ENCODE measurements at places on chromosomes 7 and 10.
A peak's percentile ranks its signal among the peaks of the same experiment; 100 is the strongest.

DNA sequence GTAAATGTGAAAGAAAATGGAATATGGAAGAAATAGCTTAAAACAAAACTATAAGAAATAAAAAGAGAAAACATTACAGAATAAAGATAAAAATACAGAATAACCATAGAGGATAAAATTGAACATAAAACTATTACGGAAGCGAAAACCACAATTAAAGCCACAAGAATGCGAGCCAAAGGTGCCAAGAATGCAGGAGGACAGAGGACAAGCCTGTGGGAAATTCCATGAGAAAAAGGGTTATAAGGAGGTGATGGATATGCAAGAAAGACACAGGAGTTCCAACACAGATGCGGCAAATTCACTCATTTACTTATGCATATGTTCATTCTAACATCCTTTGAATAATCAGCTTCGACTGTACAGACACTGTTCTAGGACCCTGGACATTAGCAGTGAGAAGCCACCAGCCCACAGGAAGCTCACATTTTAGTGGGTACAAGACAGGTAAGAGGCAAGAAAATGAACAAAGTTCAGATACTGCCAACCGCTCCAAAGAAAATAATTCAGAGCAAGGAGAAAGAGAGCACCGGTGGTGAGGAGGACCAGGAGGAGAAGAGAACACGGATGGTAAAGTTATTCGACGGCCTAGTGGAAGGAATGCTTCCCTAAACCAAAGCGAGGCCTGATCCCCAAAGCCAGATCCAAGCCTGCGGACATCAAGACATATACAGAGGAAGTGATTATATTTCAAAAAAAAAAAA is 213.7 kb upstream of the MGMT start:
- H3K4me1 ChIP-seq = no peaks in the 10 kb centered on the region
- H3K27me3 ChIP-seq = peaks cover 5% of the 10 kb centered on the region
- no peak overlapping the region for H3K27ac ChIP-seq
- H3K4me3 ChIP-seq = no peak overlapping the region
- H3K36me3 ChIP-seq = no peaks in the 10 kb centered on the region

DNA sequence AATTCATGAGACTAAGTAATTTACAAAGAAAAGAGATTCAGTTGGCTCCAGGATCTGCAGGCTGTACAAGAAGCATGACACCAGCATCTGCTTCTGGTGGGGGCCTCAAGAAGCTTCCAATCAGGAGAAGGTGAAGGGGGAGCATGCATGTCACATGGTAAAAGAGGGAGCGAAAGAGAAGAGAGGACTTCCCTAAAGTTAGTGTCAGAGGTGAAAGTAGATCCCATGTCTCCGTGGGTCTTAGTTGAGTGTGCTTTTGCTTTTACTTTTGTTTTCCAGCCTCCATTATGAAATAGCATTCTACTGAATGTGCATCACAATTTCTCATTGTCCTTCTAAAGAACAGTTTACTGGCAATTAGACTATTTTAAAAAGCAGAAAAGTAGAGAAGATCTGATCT is 213.6 kb upstream of the FZD1 start:
- peaks cover 8% of the 10 kb centered on the region for H3K4me1 ChIP-seq
- peaks cover 5% of the 10 kb centered on the region for H3K27me3 ChIP-seq
- peak overlapping the region; percentile 65 for H3K27ac ChIP-seq
- peak overlapping the region; percentile 68 for H3K4me3 ChIP-seq
- DNase-seq = no peak

DNA sequence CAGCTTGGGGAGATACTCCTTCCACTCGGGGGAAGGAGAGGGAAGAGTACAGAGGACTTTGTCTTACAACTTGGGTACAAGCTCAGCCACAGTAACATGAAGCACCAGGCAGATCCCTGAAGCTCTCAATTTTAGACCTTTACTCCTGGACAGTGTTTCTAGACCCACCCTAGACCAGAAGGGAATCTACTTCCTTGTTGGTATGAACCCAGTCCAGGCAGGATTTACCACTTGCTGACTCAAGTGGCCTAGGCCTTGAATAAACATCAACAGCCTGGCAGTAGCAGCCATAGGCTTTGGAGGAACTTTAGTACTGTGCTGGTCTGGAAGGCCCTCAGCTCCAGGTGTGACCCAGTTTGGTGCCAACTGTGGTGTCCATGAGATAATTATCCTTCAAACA is 173.1 kb downstream of the ADRA2A start:
- H3K4me3 ChIP-seq = no peak overlapping the region
- H3K27ac ChIP-seq = no peak overlapping the region
- H3K4me1 ChIP-seq = no peaks in the 10 kb centered on the region
- peaks cover 6% of the 10 kb centered on the region for H3K27me3 ChIP-seq

GRCh38 chr7:90923541-90923997 is 327.4 kb downstream of the CDK14 start:
- no peaks in the 10 kb centered on the region for H3K4me1 ChIP-seq
- H3K36me3 ChIP-seq = no peaks in the 10 kb centered on the region
- DNase-seq = no peak

GRCh38 chr10:23493711-23494110 is 54.8 kb downstream of the OTUD1 start:
- DNase-seq = no peak
- peaks cover 16% of the 10 kb centered on the region for H3K27me3 ChIP-seq
- H3K4me3 ChIP-seq = no peak overlapping the region
- no peak overlapping the region for H3K27ac ChIP-seq
- no peaks in the 10 kb centered on the region for H3K4me1 ChIP-seq

- H3K27ac ChIP-seq = no peak overlapping the region
- H3K4me1 ChIP-seq = peaks cover 37% of the 10 kb centered on the region
- H3K4me3 ChIP-seq = no peak overlapping the region
- H3K36me3 ChIP-seq = peaks cover 17% of the 10 kb centered on the region
- no peak for DNase-seq
- H3K27me3 ChIP-seq = no peaks in the 10 kb centered on the region
Measured at GRCh38 chr7:143257501-143257900, 5.7 kb upstream of the GSTK1 start.

- H3K4me1 ChIP-seq = peaks cover 3% of the 10 kb centered on the region
- no peak overlapping the region for H3K27ac ChIP-seq
- H3K4me3 ChIP-seq = no peak overlapping the region
- H3K27me3 ChIP-seq = peaks cover 3% of the 10 kb centered on the region
Measured at GRCh38 chr7:40498924-40499510, 364.2 kb downstream of the SUGCT start.

GRCh38 chr10:124227055-124227975 is 133.9 kb upstream of the CHST15 start:
- H3K27ac ChIP-seq = peak overlapping the region; percentile 50
- peaks cover 2% of the 10 kb centered on the region for H3K36me3 ChIP-seq
- peaks cover 6% of the 10 kb centered on the region for H3K4me1 ChIP-seq
- no peaks in the 10 kb centered on the region for H3K27me3 ChIP-seq

GRCh38 chr7:77648742-77649338 is 47.4 kb upstream of the RSBN1L start:
- H3K27me3 ChIP-seq = no peaks in the 10 kb centered on the region
- DNase-seq = no peak
- no peak overlapping the region for H3K27ac ChIP-seq
- no peaks in the 10 kb centered on the region for H3K36me3 ChIP-seq

GRCh38 chr10:129792141-129792540 is 171.9 kb downstream of the EBF3 start:
- no peaks in the 10 kb centered on the region for H3K4me1 ChIP-seq
- H3K4me3 ChIP-seq = no peak overlapping the region
- DNase-seq = no peak
- H3K36me3 ChIP-seq = no peaks in the 10 kb centered on the region

DNA sequence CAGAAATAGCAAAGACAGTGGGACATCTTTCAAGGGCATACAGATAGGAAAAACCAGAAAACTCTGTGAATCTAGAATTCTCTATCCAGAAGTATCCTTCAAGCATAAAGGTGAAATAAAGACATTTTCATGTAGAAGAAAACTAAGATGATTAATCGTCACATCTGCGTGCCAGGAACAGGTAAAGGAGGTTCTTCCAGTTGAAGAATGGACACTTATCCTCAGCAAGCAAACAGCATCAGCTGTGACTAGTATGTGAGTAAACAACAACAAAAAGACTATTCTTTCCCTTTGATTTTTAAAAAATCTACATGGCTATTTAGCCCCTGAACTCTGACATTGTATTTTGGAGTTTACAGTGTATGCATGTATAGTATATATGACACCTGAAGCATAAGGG is 124.9 kb downstream of the LRMDA start:
- DNase-seq = no peak
- no peak overlapping the region for H3K27ac ChIP-seq
- H3K4me1 ChIP-seq = no peaks in the 10 kb centered on the region

- no peak for DNase-seq
- H3K4me3 ChIP-seq = no peak overlapping the region
- H3K27ac ChIP-seq = no peak overlapping the region
Measured at GRCh38 chr7:156327474-156327873, 313.1 kb upstream of the RNF32 start.

DNA sequence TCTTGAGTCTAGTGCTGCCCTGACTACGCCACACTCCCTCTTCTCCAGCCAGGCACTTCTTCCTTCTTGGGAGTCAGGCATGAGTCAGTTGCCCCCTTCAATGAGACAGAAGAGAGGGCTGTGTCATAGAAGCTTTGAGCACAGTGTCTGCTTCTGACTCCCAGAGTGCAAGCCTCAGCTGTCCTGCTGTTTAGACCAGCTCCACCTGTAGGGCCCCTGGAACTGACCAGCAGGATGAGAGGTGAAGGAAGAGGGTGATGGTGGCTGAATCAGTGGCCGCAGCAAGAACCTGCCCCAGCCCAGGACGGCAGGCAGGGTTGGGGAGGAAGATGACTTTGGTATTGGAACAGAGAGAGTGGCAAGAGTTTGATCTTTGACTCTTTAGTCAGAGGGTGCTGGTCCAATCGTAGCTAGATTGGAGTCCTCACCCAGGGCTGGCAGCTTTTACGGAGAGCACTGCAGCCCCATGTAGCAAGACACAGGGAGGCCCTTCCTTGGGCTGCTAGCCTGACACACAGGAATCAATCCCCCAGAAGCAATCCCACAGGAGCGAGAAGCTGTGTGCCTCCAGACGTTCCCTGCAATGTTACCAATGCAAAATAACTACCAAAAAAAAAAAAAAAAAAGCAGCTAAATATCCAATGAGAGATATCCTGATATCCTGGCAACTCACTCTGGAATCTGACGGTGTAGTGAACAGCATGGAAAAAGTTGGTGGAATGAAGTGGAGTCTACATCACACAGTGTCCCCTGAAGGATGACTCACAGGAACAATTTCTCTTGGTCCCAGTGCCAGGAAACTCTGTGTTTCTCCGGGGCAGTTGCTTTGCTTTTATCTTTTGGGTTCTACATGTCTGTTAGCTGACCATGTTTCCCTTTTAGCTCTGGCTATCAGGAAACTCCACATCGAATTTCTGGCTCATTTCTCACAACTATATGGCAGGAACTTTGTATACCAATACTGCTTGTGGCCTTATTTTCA is 6.9 kb downstream of the C10orf62 start:
- no peak for DNase-seq
- no peaks in the 10 kb centered on the region for H3K36me3 ChIP-seq
- no peak overlapping the region for H3K4me3 ChIP-seq
- H3K4me1 ChIP-seq = no peaks in the 10 kb centered on the region
- peaks cover 2% of the 10 kb centered on the region for H3K27me3 ChIP-seq
- H3K27ac ChIP-seq = no peak overlapping the region

DNA sequence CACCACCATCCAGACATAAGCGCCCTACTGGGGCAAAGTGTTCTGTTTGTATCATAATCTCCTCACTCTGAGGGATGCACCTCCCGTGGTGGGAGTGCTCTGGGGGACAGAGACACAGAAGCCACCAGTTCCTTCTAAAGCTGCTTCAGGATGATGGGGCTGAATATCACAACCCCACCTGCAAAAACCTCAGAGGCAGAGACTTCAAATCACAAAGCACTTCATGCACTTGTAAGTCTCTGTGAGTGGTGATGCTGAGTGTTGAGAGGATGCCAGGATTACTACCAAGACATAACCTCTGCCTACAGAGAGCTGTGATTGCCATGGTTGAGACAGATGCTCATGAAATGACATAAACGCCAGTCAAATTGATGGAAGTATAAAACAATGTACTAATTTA is 255.5 kb downstream of the CALN1 start:
- DNase-seq = no peak
- no peaks in the 10 kb centered on the region for H3K36me3 ChIP-seq
- H3K4me3 ChIP-seq = no peak overlapping the region
- H3K27ac ChIP-seq = no peak overlapping the region

DNA sequence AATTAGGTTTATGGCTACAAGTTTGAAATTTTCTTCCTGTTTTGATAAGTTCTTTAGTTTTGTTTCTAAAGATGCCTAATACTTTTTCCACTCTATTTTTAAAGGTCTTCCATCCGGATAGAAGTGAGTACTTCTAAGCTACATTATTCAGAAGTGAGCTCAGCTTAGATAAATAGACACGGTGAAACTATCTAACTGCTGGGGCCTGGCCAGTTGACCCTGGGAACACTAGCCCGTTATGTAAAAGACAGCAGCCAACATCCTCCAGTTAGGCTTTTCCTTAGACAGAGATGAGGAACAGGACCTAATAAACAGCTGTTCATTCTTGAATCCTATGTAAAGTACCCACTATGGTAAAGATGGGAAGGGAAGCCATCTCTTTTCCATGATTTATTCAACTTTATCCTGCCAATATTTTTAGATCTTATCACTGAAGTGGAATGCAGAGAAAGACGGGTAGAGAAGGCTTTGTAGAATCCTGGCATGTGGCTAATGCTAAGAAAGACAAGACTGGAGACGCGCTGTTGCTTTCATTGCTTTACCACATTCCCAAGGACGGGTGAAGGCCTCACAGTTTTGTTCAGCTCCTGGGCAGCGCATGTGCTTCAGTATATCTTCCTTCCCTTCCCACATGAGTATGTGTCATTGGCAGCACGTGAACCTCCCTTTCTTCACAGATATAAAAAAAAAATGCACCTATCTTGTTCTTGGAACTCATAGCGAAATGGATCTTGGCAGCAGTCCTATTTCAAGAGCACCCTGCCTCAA is 340.0 kb upstream of the MEOX2 start:
- H3K4me1 ChIP-seq = no peaks in the 10 kb centered on the region
- H3K27ac ChIP-seq = no peak overlapping the region
- DNase-seq = no peak
- no peak overlapping the region for H3K4me3 ChIP-seq
- no peaks in the 10 kb centered on the region for H3K27me3 ChIP-seq

DNA sequence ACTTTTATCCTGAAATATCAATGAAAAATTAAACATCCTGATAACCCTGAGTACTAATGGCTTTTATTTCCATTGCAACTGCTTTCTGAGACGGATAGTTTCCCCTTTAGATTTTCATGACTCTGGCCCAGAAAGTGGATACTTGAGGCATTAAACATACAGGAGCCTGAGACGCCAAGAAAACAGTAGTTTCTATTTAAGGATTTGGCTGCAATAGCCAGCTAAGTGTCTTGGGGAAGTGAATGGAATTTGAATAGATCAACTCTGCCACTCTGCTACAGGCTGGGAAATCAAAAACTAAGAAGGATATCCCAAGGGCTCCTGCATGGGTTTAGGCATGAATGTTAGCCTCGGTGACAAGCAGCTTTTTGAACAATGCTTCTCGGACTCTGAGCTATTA is 24.7 kb upstream of the GPAM start:
- H3K27ac ChIP-seq = no peak overlapping the region
- no peak for DNase-seq
- peaks cover 12% of the 10 kb centered on the region for H3K27me3 ChIP-seq
- no peaks in the 10 kb centered on the region for H3K4me1 ChIP-seq

Data from activated naive CD8-positive, alpha-beta T cell treated with anti-CD3 and anti-CD28 coated beads, Interleukin-2, amount 10 ng/mL, durations not matched to agents 7 days and 5 days (primary cell).